SK-N-DZ (cell line): ENCODE measurements at places on chromosomes 11 and 22.

DNA sequence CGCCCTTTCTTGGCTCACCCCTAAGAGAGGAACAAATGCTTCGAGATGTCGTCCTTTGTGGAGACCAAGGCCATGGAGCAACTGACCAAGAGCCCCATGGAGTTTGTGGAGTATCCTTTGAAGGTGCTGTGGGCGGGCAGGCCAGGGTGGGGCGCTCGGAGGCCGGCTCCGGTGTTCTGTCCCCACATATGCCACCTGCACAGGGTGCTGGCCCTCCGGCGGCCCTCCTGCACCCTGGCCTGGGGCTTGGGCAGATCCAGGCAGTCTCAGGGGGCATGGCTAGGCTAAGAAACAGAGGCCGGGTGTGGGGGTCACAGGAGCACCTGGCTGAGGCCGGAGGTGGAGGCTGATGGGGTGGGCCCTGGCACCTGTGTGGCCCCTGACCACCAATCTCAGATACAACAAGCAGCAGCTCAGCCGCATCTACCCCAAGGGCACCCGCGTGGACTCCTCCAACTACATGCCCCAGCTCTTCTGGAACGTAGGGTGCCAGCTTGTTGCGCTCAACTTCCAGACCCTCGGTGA is 10.3 kb downstream of the PLCB3 start:
- DNase-seq = no peak

GRCh38 chr11:126739499-126740145 is 260.9 kb downstream of the KIRREL3 start:
- DNase-seq = no peak

GRCh38 chr22:43850529-43850928 is 11.8 kb downstream of the SULT4A1 start:
- no peak for DNase-seq

DNA sequence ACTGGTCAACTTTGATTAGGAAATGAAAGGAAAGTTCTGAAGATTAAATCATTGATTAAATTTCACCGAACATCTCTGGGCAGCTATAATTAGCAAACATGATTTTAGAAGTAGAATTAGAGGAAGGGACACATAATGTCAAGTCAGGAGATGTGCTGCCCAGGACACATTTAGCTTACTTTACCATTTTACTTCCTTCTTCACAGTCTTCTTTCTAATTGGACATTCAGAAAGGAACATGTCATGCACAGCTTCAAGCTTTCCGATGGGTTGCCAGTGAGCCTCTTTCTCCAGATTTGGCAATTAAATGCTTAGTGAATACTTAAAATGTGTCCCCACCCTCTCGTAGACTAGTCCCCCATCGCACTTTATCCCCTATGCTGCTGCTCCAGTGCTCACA is 234.7 kb downstream of the FAM76B start:
- DNase-seq = no peak

DNA sequence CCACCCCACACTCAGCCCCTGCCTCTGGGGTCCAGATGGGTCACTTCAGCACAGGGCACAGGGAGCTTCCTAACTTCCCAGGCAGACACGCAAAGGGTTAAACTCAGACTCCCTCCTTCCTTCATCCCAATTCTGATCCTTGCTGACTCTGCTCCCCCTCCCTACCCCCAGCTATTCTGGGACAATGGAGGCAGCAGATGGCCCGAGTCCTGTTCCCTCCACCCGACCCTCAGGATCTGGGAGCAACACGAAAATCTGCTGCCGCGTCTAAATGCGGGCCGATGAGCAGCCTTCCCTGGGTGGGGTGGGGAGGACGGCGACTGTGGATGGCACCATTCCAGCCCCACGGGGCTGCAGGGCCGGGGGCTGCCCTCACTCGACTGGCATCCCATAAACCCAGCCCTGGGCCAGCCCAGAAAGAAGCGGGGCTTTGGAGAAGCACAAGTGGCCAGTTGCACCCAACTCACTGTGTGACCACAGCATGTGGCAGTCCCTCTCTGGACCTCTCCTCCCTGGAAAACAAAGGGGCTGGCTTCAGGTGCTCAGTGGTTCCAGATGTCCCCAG is 18.7 kb downstream of the MFNG start:
- DNase-seq = no peak

GRCh38 chr22:19641254-19641982 is 72.9 kb upstream of the SEPTIN5 start:
- peak; percentile 34 for DNase-seq

DNA sequence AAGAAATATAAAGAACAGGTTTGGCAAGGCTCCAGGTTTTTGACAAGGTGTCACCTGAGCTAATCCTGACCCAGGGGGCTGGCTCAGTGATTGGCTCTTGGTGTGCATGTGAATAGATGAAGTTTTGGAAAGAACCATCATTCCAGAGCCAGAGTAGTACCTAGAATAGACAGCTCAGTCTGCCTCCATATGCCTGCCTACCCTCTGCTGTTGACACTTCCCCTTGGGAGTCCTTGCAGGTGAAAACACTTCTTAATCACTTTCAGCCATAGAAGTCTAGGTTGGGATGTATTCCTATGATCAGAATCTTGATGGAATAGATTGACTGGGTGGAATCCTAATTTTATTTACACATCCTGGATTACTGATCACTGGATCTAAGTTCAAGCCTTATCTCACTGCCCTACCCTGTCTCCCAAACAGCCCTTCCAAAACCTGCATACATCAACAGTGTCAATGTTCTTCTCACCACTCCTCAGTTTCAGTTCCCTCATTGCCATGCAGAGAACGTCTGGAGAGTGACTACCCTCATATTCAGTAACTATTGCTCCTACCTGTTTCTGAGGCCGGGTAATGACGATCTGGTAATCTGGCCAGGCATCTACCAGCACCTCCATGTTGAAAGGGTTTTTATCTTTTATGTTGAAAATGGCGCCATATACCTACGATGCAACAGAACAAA is 6.7 kb downstream of the GLYATL2 start:
- DNase-seq = no peak

GRCh38 chr22:49937758-49938564 is 19.5 kb downstream of the CRELD2 start:
- DNase-seq = no peak

DNA sequence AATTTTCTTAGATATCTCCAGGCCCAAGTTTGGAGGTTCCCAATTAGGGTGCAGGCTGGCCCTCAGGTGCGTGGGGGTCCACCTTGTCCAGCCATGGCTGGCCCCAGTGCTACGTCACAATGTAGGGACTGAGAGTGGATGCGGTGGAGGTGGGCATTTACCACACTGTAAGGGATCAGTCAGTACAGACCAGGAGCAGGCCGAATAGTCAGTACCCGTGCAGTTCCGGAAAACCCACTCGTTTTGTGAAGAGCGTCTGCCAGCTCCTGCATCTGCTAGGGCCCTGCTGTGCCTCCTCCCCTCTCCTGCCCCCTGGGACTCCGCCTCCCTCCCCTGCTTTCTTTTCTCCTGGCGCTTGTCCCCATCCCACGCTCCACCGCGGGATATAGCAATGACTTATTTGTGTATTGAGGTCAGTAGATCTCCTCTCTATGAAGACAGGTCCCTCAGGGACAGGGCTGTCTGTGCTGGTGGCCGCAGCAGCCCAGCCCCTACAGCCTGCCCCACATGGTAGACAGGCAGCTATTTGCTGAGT is 50.4 kb upstream of the SEPTIN5 start:
- DNase-seq = peak; percentile 38

DNA sequence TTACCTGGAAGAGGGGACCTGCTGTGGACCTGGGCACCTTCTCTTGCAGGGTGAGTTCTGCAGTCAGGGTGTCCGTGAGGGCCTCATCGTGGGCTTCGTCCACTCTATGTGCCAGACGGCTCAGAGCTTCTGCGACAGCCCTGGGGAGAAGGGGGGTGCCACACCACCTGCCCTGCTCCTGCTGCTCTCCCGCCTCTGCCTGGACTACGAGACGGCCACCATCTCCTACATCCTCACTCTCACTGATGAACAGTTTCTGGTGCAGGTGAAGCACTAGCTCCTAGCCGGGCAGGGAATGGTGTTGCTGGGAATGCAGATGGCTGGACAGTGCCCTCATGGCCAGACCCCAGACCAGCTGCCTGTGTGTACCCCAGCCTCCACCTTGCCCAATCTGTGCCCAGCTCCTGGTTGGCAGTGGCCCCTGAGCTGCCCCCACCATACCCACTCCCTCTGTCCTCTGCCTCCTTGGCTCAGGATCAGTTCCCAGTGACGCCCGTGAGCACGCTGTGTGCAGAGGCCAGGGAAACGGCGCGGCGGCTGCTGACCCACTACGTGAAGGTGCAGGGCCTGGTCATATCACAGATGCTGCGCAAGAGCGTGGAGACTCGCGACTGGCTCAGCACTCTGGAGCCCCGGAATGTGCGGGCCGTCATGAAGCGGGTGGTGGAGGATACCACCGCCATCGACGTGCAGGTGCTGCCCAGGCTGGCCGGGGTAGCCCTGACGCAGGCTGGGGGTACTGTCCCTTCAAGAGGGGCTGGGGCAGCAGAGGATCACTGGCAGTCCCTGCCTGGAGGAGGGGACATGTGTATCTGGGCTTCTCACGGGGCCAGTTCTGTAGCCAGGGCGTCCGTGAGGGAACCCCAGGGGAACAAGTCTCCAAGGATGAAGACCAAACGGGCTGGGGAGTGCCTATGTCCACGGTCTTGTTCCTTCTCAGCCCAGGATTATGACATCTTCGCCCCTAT is 2.2 kb upstream of the TM7SF2 start:
- DNase-seq = no peak

- no peak for DNase-seq
These were observed 5.7 kb downstream of the CHADL start for GRCh38 chr22:41234815-41235695.

- no peak for DNase-seq
These were observed 39.6 kb downstream of the BCR start for GRCh38 chr22:23219822-23220484.

DNA sequence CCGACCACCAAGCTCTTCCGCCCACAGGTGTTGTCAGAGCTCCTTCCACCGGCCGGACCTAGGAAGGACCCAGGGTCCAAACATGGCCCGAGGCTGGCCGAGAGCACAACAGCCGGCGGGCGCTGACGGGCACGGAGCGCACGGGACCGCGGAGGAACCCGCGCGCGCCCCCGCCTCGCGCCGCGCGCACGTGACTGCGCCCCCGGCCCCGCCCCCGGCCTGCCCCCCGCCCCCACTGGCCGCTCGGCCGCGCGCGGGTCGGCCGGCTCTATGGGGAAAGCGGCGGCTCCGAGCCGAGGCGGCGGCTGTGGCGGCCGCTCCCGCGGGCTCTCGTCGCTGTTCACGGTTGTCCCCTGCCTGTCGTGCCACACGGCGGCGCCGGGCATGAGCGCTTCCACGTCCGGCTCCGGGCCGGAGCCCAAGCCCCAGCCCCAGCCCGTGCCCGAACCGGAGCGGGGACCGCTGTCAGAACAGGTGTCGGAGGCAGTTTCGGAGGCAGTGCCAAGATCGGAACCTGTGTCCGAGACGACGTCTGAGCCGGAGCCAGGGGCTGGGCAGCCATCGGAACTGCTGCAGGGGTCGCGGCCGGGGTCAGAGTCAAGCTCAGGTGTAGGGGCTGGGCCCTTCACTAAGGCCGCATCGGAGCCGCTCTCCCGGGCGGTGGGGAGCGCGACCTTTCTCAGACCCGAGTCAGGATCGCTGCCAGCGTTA is at the start of gene OSBP2:
Gene OSBP2, plus strand, starts transcription at position 235 of the 711 bp plus-strand sequence. Its CDS starts 36 bp downstream, at position 271.
- peak; percentile 22 for DNase-seq

GRCh38 chr11:20963596-20963995 is 294.2 kb downstream of the NELL1 start:
- DNase-seq = no peak

GRCh38 chr11:64619196-64619595 is 28.2 kb downstream of the SLC22A12 start:
- no peak for DNase-seq

- peak; percentile 17 for DNase-seq
These were observed 3.3 kb downstream of the SCGB1D2 start for GRCh38 chr11:62245271-62245753.

DNA sequence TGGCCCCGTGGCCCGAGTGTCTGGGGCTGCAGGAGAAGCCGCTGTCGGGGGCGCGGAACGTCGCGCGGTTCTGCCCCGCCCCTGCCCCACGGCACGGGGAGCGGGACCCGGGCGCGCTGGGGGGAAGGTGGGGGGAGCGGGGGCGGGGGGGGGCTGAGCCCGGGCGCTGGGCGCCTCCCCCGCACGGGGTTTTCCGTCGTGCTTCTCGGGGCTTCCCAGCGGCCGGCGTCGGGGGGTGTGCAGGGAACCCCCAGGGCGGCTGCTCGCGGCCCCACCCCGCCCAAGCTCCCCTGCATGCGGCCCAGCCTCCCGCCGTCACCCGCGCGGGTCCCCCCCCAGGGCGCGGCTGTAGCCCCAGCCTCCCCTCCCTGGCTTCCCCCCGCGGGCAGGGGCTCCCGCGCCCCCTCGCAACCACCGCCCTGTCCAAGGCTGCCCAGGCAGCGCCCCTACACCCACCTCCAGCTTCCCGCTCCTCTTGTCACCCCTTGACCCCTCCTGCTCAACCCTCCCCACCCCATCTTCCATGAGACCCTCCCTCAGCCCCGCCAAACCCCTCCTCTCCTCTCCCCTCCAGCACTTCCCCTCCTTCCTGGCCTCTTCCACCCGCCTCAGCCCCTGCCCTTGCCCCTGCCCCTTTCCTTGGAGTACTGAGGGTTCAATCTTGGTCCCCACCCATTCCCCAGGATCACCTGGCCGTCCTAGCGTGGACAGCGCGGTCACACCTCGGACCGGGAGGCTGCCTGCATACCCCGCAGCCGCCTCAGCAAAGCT is 1.7 kb downstream of the IL17REL start:
- no peak for DNase-seq

DNA sequence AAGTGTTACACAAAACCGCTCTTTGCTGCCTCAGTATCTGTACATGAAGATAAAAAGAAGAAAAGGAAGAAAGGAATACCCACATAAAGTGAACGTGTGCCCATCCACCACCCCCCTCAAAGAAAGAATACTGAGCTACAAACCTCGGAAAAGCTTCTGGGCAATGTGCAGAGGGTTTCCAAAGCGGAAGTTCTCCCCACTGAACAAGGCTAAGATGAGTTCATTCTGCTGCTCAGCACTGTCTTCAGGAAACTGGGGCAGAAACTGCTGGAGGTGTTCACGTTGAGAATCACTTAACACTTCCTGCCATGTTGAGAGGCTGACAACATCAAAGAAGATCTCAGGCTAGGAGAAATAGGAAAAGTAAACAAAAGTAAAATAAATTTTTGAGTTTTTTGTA is 6.9 kb downstream of the NFRKB start:
- DNase-seq = no peak

- no peak for DNase-seq
These were observed 23.0 kb downstream of the RELT start for GRCh38 chr11:73399159-73399590.

- no peak for DNase-seq
These were observed 706.0 kb downstream of the KCNA4 start for GRCh38 chr11:29310725-29311342.

- DNase-seq = no peak
These were observed 50.3 kb downstream of the CD6 start for GRCh38 chr11:61021661-61022212.

- no peak for DNase-seq
These were observed 13.6 kb upstream of the NUP50 start for GRCh38 chr22:45150139-45150538.

- DNase-seq = no peak
These were observed 114.9 kb upstream of the TMEM45B start for GRCh38 chr11:129700701-129701100.

GRCh38 chr11:47950396-47950795 is 30.0 kb upstream of the PTPRJ start:
- DNase-seq = no peak
